Stomach (tissue), 19 donors: ENCODE measurements at places on chromosomes 4 and X. TPM values are rescaled to one million over a fixed set of nuclear protein-coding genes. Genes with fewer than 3 reads are reported as not detected.

- no peak for DNase-seq
Measured at GRCh38 chr4:41455206-41455605, 82.8 kb upstream of the LIMCH1 start.

GRCh38 chr4:123671636-123672404 is 275.2 kb downstream of the SPRY1 start:
- DNase-seq = no peak

PLXNB3 gene
- polyA plus RNA-seq = 6.0 TPM

ADRA2C gene
- not detected for polyA plus RNA-seq

DNA sequence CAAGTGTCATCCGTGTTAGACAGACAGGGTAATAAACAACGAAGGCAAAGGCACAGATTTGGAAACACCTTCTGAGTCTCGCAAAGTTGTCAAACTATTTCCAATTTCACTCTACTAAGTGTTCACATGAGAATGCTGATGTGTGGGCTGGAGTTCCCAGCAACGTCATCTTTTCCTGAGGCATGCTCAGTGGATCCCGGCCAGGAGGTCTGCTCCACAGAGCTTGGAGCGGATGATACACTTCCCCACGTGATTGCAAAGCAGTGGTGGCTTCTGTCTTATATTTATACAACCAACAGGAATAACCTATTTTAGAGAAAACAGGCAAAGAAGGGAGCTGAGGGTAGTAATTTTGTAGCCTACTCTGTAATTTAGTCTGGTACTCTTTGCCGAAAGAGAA is 40.1 kb upstream of the PDK3 start:
- DNase-seq = no peak

- no peak for DNase-seq
Measured at GRCh38 chrX:6758234-6758633, 223.3 kb upstream of the VCX3A start.

DMRTC1 gene
- not detected for polyA plus RNA-seq
